Amniotic epithelial cell (primary cell): ENCODE measurements at places on chromosomes 12 and 14.
A peak's percentile ranks its signal among the peaks of the same experiment; 100 is the strongest.

- DNase-seq, result no peak
These were observed 6.2 kb downstream of the TMEM120B start for GRCh38 chr12:121718653-121719239.

GRCh38 chr12:65296508-65297265, 18.2 kb downstream of the MSRB3 start:
- DNase-seq, result no peak

DNA sequence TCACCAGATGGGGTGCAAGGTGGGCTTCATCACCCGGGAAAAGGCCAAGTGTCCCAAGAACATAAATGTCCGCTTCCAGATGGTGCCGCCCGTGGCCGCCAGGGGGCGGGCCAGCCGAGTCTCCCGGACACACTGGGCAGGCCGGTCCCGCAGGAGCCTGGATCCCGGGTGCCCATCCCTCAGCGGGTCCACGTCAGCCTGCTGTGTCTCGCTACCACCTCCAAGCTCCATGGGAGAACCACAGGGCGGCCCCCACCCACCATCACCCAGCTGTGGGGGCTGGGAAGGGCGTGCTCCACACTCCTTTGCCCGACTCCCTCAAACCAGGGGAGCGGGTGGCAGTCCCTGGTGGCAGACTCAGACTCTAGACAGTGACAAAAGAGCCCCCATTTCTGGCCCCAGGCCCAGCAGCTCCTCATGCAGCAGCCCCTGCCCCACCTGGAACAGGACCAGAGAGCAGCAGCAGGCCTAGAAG, 22.0 kb upstream of the NUDT14 start:
- DNase-seq, result peak; percentile 45

DNA sequence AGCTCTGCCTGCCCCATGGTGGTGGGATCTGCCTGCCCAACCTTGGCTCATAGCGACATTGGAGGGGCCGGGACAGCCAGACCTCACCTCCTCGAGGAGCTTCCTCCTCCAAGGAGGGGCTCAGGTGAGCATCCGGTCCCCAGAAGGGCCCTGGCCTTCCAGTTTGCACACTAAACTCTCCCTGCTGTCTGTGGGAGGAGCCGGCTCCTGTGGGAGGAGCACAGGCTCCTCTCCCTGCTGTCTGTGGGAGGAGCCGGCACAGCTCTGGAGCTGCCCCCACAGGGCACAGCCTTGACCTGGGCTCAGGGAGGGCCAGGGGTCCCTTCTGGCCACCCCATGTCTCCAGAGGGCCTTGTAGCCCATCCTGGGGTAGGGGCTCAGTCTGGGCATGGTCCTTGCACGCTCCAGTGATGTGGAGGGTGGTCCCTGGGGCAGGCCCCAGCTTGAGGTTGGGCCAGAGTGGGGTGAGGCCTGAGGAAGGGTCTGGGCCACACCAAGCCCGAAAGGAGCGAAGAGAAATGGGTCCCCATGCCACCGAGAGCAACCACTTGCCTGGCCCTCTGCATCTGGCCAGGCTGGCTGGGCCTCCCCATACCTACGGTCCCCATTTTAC, 147.5 kb upstream of the C14orf180 start:
- DNase-seq, result no peak
